ENCODE measurements at places on chromosomes 16 and 17.

DNA sequence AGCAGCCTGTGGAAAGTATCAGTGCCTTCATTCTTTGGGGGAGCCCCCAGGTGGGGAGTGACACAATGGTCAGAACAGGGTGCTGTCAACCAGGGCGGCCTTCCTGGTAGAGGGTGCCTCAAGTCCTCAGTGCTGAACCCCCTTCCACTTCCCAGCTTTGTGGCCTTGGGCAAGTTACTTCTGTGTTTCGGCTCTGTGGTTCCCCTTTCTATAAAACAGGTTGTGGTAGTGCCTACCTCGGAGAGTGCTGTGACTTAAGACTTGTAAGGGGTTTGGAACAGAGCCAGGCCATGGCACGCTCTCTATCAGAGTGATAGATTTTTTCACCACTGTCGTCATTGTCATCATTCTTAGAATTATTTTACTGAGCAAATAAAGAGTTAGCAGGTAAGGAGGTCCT lies 141.1 kb downstream of the CCDC182 start:
- DNase-seq, result peak; percentile 57

DNA sequence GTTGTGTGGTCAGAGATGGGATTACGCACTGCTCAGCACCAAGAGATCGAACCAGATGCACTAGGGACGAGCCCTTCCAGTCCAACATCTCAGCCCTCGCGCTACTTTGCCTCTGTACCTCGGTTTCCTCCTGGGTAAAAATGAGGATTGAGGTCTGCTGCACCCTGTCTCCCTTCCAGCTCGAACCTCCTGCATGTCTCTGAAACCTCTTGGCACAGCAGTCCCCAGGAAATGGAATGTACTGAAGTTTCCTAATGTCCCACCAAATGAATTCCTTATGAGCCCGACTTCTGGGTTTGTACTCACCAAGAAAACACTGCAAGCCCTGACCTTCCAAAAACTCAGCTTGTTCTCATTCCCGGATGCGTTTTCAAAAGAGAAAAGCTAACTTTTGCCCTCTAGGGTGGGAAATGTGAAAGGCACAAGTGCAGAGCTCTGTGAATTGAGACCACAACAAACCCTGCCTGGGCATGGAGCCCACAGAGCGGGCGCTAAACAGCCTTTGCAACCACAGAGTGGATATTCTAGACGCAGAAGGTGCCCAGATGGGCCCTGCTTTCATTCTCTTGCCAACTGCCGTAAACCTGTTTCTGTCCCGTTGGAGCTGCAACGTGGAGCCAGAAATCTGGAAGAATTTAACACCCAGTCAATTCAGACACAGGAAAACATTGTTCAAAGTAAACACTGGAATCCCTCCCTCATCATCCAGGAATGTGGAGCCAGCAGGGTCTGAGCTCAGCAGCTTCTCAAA lies 10.3 kb downstream of the CDRT4 start:
- no peak for DNase-seq

DNA sequence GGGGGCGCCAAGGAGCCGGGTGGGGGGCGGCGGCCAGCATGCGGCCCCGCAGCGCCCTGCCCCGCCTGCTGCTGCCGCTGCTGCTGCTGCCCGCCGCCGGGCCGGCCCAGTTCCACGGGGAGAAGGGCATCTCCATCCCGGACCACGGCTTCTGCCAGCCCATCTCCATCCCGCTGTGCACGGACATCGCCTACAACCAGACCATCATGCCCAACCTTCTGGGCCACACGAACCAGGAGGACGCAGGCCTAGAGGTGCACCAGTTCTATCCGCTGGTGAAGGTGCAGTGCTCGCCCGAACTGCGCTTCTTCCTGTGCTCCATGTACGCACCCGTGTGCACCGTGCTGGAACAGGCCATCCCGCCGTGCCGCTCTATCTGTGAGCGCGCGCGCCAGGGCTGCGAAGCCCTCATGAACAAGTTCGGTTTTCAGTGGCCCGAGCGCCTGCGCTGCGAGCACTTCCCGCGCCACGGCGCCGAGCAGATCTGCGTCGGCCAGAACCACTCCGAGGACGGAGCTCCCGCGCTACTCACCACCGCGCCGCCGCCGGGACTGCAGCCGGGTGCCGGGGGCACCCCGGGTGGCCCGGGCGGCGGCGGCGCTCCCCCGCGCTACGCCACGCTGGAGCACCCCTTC lies 484 bp downstream of the FZD2 start:
- peak; percentile 37 for DNase-seq

GRCh38 chr17:74798239-74798707 lies 22.1 kb upstream of the NAT9 start:
- no peak for DNase-seq

DNA sequence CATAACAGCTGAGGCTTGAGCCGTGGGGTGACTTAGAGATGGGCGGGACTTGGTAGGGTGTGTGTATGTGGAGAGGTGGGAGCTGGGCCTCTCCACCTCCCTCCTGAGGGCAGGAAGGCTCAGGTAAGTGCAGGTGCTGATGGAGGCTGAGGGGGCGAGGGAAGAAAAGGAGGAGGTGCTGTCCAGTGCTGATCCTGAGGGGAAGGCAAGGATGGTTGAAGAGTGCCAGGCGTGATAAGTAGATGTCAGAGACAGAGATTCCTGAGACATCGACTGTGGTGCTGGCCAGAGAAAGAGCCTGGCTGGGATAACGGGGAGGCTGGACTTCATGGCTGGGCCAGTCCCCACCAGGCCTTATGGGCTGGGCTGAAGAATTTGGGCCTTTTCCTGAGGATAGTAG lies 159.1 kb downstream of the SDK2 start:
- DNase-seq, result no peak

- no peak for DNase-seq
These were observed 3.7 kb downstream of the RHBDL3 start for GRCh38 chr17:32269377-32269776.

Data from T-helper 1 cell (primary cell).